A673 (cell line): ENCODE measurements at places on chromosomes 16 and 17.
A peak's percentile ranks its signal among the peaks of the same experiment; 100 is the strongest.

- no peak for DNase-seq
These were observed 6.6 kb downstream of the ABCA5 start for GRCh38 chr17:69320210-69320907.

DNA sequence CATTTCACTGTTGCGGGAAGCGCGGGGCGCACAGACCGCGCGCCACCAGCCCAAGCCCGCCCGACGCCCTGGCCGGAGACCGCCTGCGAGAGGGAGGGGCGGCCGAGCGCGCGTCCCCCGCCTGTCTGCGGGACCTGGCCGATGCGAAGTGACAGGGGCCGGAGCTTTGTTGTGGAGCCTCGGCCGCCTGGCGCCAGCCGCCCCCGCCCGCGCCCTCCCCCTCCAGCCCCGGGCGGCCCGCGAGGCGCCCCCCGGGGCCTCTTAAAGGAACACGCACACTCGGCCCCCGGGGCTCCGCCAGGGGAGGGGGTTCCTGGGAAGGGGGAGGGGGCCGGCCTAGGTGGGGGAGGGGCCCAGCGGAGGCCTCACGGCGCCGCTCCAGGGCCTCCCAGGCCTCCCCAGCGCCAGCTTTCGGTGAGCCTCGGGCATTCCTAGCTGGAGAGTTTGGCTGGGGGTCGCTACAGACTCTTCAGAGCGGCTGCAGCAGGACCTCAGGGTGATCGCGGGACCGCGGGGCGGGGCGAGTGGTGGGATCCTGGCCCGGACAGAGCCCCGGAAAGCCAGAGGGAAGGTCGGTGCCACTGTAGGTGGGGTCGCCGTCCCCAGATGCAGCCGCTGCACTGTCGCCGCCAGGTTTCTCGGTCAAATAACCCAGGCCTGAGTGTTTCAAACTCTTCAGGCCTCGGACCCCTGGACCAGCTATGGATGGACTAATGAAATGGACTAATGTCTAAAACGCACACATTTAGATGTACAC is 2.4 kb upstream of the TBX2 start:
- no peak for DNase-seq

DNA sequence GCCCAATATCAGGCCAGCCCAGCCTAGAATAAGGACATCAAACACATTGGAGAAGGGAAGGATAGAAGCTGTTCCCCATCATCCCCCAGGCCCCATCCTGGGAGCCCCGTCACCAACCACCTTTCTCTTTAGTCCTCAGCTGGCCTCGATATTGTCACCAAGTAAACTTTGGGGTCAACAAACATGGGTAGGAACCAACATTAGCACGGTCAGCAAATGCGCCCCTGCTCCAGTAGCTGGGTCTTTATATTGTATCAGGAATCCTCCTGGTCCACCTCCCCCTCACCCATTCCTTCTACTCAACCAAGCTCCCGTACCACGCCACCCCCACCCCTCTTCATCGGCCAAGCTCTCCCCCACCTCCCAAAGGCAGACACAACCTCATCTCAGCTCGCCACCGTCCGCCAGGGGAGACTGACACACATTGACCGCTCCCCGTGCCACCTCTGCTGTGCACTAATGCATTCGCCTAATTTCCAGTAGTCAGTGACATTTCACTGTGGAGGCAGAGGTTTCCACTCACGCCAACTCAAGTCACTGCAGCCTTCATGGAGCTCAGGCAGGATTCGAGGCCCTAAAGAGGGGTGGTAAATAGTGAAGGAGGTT is 20.7 kb upstream of the CBX2 start:
- DNase-seq, result no peak

GRCh38 chr16:75618780-75619179 is 4.3 kb downstream of the ADAT1 start:
- no peak for DNase-seq

DNA sequence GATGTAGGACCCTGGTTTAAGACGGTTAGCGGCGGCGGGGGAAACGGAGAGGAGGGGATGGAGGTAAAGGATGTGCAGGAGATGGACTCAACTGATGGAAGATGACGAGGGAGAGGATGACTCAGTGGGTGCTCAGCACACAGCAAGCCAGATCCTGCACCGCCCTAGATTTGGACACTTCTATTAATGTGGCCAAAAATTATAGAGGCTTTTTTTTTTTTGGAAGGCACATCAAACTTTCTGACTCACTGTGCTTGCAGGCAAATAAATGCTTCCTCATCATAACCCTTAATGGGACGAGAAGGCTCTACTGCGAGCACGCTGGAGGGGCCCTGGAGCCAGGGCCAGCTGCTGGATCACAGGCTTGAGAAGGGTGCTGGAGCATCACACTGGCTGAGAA is 36.0 kb downstream of the RTN4RL1 start:
- no peak for DNase-seq

- no peak for DNase-seq
These were observed 19.4 kb upstream of the ABCA3 start for GRCh38 chr16:2359919-2360318.

DNA sequence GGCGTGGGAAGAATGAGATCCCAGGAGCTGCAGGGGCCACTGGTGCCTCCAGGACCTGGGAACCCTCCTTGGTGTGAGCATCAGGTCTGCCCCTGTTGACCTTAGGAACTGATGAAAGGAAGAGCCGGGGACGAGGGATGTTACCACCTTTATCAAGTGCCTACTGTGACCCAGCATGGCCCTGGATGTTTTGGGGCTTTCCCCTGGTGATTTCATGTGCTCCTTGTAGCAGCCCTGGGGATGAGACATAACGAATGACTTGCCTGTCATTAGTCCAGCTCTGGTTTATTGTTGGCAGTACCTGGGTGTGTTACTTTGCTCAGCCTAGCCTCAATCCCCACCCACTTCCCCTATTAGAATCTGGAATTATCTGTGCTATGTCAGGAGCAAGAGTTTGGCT is 39.9 kb downstream of the WSCD1 start:
- DNase-seq, result no peak

- DNase-seq, result no peak
These were observed 25.1 kb downstream of the CCDC42 start for GRCh38 chr17:8719291-8720246.

DNA sequence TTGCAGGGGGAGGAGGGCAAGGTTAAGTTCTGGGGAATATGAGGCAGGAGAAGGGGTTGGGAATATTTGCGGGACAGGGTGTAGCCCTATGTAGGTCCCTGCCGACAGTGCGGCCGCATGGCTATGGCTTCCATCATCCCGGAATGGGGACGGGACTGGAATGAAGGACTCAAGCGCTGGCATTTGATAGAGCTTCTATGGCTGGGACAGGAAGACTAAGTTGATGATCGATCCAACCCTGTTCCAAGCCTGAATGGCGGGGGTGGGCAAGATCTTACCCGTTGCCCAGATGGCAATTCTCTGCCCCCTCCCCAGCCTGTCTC is 47.1 kb downstream of the SRCIN1 start:
- no peak for DNase-seq

DNA sequence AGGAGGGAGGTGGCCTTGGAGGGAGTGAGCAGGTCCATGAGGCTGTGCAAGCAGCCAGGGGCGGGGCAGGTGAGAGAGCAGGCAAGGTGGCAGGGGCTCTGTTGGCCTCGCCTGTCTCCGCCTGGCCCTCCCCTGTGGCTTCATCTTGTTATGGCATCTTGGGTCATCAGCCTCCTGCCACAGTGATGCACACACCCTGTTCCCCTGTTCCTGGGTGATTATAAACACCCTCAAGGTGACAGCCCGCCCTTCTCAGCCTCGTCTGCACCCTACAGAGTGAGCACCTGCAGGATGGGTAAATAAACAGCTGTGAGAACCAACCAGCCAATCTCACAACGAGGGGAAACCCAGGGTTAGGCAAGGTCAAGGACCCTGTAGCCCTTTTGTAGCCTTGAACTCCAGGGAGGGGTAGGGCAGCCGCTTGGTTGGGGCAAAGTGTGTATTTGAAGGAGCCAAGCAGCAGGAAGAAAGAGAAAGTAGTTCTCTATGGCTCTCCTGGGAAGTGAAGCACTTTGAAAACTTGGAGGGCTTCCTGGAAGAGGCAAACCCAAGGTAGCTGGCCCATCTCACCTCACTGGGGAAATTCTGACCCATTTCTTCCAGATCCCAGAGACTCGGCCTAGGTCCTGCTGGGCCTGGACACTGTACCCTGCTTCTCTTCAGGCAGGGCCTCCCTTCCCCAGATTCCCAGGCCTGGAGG is 60.6 kb downstream of the NT5M start:
- no peak for DNase-seq

- no peak for DNase-seq
These were observed 375 bp downstream of the SLC25A11 start for GRCh38 chr17:4939546-4939795.

GRCh38 chr16:2979669-2980226 is 498 bp downstream of the PKMYT1 start:
- DNase-seq, result no peak

GRCh38 chr16:2046893-2047329 is 723 bp downstream of the NTHL1 start:
- DNase-seq, result no peak

DNA sequence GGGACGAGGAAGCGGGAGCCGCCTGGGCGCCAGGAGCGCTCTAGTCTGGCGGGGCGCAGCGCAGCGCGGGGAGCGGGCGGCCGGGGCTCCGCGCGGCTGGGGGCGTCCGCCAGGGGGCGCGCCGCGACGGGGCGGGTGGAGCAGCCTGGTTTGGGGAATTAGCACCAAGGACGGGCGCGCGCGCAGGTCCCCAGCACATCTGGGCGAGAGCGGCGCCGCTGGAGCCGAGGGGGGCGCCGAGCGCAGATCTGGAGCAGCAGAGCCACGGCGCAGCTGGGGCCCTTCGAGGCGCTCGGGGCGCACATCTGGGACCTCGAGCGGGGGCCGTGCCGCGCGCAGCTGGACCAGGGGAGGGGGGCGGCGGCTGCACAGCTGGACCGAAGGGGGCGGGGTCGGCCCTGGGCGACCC is at the start of gene NXPH3:
NXPH3 (plus strand) TSS at position 193 of the 409 bp plus-strand sequence. CDS start 349 bp downstream, outside the sequence.
- peak; percentile 75 for DNase-seq

- DNase-seq, result no peak
These were observed 103.9 kb downstream of the OR1D5 start for GRCh38 chr17:2959371-2960130.

- DNase-seq, result no peak
These were observed 29.7 kb upstream of the ITGA3 start for GRCh38 chr17:50026046-50026675.

- DNase-seq, result no peak
These were observed 3.4 kb upstream of the ENGASE start for GRCh38 chr17:79071161-79071740.

DNA sequence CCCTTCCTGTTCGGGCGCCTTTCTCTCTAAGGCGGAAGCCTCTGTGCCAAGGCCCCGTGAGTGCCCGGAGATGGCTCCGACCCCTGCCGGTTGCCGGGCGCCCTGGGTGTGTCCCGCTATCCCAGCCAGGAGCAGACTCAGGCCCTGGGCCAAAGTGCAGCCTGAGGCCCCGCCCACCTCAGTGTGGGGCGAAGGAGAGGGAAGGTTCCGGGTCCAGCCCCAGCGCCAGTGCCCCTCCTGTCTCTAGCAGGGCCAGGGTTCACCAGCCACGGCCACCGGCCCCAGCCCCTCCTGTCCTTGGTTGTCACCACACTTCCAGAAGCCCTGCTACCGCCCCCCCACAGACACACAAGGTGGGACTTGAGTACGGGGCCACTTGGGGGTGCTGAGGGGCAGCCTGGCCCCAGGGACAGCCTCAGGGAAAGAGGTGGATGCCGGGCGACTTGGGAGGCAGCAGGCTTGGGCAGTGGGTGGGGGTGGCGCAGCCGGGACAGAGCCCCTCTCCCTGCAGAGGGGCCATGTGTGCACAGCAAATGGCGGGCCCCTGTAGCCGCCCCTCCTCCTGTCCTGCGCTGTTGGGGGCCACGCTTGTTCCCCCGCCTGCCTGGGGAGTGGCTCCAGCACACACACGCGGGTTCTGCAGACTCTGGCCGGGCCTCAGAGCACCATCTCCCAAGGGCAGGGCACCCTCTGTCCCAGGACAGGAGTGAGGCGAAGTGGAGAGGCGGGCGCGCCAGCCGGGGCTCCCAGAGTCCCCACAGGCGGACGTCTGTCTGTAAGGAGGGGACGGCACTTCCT is 6.0 kb downstream of the C1QTNF8 start:
- DNase-seq, result no peak

GRCh38 chr16:4116325-4117249 is at the start of gene ADCY9:
ADCY9 (minus strand) TSS chr16:4116442; CDS start chr16:4115442, 1,000 bp downstream.
- peak; percentile 90 for DNase-seq

GRCh38 chr16:85289760-85290625 is 177.7 kb upstream of the CIBAR2 start:
- no peak for DNase-seq

DNA sequence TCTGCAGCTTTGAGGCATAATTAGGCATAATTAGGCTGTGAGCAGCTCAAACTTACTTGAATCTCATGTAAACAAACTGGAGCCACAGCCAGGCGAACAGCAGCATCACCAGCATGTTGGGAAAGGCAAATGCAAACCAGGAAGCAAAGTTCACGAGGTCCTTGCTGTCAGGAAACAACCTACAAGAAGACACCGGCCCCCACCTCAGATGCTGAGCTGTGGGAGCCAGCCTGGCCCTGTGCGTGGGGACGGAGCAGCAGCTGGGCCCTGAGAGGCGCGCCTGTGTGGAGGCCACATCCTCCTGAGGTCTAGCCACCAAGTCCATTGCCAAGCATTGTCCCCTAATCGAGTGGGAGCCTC is 12.2 kb downstream of the SLC13A5 start:
- DNase-seq, result no peak
